CD4-positive, CD25-positive, alpha-beta regulatory T cell (primary cell): ENCODE measurements at places on chromosomes 1 and 21.

GRCh38 chr1:209837671-209838070 lies 9.9 kb downstream of the UTP25 start:
- DNase-seq = no peak

DNA sequence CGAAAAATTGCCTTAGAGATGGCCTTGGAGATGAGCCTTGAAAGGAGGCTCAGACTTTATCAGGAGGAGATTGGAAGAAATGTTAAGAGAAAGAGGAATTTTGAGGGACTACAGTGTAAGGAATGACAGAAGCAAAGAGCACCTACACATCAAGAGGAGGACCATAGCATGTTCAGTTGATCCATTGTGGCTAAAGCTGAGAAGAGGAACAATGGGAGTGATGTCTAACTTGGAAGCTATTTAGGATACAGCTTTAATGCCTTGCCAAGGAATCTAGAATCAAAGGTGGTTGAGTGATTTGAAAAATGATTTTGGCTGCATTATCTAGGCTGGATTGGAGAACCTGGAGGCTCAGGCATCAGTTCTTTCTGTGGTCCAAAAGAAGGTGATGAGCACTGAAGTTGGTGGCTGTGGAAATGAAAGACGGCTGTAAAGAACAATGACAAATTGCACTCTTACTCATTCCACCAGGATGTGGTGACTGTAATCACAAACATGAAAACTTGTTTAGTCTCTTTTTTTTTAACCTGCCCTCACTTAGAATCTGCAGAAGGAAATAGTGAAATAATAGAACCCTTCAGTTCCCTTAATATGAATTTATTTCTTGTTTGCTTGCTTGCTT lies 11.3 kb downstream of the FAM20B start:
- DNase-seq = no peak

- no peak for DNase-seq
Observed at GRCh38 chr21:33455686-33456446, 23.9 kb downstream of the TMEM50B start.

GRCh38 chr1:194069168-194069830 lies 882.9 kb upstream of the B3GALT2 start:
- no peak for DNase-seq

DNA sequence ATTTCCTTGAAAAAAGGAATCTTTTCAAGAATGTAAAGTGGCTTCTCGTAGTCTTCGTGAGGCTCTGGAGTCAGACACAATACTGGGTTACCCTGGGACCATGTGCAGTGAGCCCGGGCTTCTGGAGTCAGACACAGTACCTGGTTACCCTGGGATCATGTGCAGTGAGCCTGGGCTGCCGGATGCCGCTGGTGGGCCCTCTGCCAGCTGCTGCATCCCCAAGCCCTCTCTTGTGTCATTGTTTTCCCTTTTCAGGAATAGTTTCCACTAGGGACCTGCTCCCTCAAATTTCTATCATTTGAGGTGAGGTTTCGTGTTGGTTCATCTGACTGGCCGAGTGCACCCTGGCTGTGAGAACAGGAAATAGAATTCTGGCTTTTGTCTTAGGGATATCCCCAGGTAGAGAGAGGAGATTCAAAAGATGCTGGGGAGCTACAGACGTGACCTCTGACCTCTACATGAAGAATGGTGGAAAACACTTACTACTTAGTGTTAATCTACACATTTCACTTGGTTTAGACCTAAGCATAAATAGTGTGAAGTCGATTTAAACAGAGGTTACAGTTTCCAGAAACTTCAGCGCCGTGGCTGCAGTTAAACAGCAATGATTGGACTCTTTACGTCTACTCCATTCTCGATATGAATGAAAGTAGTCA lies 10.6 kb downstream of the ADARB1 start:
- no peak for DNase-seq

GRCh38 chr1:22806584-22806983 lies 95.9 kb downstream of the EPHB2 start:
- DNase-seq = no peak

DNA sequence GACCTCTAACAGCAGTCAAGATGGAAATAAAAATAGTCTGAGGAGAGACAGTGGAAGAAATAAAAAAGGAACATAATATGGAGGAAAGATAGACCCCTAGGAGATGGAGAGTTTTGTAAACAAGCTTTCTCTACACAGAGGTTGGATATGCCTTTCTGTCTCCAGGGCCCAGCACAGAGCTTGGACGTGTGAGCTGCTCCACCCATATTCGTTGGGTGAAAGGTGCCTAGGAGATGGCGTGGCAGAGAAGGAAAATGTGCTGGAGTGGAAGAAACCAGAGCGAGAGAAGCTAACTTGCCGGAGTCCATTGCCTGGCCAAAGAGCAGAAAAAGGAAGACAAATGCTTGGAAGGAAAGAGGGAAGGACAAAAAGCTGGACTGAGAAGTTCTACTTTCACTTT lies 78.3 kb upstream of the LMO4 start:
- DNase-seq = no peak

DNA sequence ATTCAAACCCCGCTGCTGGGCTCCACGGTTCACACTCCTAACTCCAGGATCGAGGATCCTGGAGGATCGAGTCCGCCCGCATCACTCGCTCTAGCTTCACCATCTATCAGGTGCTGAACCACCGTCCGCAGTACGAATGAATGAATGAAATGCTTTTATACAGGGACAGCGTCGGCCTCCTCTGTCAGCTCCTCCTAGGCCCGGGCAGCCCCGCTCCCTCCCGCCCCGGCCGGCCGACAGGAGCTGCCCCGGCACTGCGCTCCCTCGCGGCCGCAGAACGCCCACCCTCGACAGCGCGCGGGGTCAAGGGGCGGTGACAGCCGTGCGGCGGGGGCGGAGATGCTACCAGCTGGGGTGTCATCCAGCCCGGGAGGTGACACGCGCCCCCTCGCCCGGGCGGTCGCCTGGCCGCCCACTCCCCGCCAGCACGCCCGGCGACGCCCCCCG lies 520 bp downstream of the ZBTB17 start:
- no peak for DNase-seq

- no peak for DNase-seq
Observed at GRCh38 chr1:149936992-149937705, 470 bp upstream of the MTMR11 start.

DNA sequence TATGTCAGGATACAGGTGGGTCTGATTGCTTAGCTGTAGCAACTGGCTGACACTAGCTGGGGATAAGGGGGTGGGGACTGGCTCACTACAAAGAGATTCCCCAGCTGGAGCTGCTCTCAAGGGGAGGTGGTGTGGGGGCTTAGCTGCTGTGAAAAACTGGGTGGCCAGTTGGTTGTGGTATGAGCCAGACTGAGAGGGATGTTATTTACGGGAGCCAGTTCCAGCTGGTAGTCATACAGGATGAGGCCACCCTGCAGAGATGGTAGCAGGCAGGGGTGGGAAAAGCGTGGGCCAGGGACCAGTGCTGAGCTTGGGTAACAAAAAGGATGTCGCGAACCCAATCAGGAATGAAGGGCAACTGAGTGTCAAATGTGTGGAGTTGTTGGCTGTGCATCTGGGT lies 204.0 kb upstream of the C21orf91 start:
- DNase-seq = no peak

DNA sequence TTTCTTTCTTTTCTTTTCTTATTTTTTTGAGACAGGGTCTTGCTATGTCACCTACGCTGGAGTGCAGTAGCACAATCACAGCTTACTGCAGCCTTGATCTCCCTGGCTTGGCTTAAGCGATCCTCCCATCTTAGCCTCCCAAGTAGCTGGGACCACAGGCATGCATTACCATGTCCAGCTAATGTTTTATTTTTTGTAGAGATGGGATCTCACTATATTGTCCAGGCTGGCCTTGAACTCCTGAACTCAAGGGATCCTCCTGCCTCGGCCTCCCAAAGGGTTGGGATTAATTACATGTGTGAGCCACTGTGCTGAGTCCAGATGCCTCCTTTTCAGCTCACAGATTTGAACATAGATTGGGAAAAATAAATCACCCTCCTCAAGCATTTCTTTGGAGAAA lies 95.7 kb downstream of the UROD start:
- DNase-seq = no peak

DNA sequence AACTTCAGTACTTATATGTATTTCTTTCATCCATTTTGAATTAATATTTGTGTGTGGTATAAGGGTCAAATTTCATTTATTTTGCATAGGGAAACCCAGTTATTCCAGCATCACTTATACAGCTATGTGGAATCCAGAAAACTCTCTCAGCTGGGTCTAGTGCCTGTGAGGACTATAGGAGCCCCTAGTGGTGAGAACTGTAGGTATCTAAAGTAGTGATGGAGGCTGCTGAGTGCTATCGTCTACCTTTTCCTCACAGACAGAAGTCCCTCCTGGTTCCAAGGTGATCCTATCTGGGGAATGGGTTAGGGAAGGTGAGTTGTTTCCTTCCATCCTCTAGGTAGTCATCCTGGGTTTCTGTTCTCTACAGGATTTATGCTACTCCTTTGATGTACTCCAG lies 352.0 kb upstream of the C1orf87 start:
- no peak for DNase-seq
